ENCODE measurements at places on chromosomes 1 and 21.

- DNase-seq = no peak
These were observed 24.9 kb upstream of the PDXK start for GRCh38 chr21:43693981-43694380.

DNA sequence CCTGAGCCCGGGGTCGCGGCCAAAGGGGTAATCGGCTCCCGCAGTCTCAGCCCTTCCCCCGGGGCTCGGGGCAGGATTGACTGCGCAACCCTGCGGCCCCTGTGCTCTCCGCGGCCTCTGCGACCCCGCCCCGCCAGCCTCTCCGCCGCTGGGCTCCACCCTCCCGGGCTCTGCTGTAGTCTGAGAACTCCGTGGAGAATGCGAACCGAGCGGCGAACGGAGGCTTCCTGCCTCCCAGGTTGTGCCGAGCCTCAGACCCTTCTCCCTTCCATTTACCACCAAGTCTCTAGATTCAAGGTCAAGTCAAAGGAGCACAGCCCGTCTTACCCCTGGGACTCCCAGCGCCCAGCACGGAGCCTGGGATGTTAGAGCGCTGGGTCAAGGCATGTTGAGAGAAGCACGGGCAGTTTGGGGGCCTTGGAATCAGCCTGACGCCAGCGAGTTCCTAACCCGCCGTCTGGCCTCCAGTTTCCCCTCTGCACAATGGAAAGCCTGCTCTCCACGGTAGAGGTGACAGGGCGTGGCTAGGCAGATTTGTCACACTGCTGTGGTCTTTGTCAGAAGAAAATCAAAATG, 3.0 kb downstream of the ATP2B4 start:
- DNase-seq = no peak

GRCh38 chr1:204685236-204686006, at the start of gene LRRN2:
Gene LRRN2, minus strand, starts transcription at chr1:204685738. Its CDS starts 65,746 bp downstream, at chr1:204619992.
- no peak for DNase-seq

- peak; percentile 64 for DNase-seq
These were observed at the start of gene FMN2 for GRCh38 chr1:240091614-240092300. Gene FMN2, plus strand, starts transcription at chr1:240091883. Its CDS starts 227 bp downstream, at chr1:240092110.

DNA sequence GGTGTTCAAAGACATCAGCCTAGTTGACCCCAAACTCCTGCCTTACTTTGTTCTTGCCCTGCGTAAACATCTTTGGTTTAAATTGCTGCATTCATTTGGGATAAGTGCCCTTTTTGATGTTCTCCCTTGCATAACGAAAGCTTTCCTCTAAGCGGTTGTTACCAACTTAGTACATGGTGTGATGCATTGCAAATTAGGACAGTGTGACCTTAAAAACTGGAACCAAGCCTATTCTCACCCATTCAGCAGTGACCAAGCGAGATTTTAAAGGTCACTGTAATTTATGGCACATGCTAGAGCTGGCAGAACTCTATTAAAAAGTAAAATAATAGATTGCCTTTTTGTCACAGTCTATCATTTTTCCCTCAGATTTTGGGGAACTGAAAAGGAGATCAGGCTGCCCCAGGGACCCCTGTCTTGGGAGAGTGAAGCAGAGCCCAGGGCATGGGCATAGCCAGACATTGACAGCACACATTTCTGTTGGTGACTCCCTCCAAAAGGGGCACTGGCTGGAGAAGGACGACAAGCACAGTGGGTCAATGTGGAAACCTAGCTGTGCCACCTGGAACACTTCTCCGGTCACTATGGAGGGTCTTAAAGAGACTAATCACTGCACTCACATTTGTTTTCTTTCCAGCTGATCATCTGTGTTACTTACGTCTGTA, 63.9 kb downstream of the KCNK1 start:
- no peak for DNase-seq

- no peak for DNase-seq
These were observed 36.7 kb downstream of the PCBP3 start for GRCh38 chr21:45680215-45680614.

GRCh38 chr1:214550013-214550856, 1.2 kb downstream of the PTPN14 start:
- DNase-seq = no peak

DNA sequence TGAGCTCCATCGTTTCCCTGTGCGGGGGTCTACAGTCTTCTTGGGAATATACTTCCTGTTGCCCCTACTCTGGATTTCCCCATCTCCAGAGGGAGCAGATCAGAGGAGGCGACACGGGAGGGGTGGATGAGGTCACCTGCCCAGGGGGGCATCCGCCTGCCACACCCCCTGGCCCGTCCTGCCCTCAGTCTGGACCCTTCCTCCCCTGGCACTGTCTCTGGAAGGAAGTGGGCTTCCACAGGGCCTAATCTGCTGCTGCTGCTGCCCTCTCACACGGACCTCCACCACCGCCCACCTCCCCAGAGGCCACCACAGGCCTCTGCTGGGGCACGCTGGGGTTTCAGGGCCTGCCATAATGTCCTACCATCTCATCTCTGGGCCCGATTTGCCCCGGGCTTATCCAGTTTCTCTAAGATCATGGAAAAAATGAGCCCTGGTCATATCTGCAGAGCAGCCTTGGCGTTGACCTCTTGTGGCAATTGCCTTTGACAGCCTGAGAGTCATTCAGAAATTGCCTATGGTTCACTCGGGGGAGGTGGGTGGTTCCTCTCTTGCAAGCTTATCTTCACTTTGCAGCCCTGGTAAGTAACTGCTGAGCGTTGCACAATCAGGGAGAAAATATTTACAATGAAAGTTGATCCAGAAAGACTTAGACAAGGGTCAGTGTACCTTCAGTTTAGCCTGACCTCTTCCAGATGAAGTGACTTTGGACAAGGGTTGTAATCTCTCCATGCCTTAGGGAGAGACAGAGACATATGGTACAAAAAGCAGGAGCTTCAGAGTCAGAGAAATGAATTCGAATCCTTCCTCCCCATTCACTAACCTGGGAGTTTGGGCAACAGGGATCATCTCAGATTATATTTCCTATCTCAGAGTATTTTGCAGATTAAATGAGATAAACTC, 252.4 kb downstream of the TOMM20 start:
- DNase-seq = no peak

DNA sequence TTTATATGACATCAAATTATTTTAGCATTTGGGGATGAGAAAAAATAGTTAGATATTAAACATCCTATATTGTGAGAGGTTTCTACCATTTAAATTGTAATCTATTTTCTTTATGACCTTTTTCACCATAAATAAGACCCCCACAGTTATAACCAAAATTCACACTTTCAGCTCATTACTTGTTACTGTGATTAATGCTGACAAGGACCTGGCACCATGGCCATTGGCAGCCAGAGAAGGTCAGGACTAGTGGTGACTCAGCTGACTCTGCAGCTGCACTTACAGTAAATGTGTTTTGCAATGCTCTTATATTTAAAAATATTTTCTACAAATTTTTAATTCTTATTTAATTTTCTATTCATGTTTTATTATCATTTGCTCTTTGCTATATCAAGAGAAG, 133.3 kb upstream of the C1orf105 start:
- DNase-seq = no peak

GRCh38 chr1:78471890-78472620, 18.7 kb upstream of the PTGFR start:
- DNase-seq = no peak

DNA sequence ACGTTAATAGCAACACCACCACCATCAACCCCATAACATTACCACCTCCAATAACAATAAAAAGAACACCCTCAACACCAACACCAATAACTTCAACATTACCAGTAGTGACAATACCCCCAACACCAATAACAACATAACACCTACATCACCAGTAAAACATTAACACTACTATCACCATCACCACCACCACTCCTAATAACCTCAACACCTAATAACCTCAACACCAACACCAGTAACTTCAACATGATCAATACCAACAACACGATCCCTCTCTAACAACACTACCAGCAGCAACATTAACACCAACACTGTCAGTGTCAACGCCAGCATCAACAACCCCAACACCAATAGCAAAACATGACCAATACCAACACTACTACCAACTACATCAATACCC, 57.2 kb downstream of the TAS1R2 start:
- no peak for DNase-seq

DNA sequence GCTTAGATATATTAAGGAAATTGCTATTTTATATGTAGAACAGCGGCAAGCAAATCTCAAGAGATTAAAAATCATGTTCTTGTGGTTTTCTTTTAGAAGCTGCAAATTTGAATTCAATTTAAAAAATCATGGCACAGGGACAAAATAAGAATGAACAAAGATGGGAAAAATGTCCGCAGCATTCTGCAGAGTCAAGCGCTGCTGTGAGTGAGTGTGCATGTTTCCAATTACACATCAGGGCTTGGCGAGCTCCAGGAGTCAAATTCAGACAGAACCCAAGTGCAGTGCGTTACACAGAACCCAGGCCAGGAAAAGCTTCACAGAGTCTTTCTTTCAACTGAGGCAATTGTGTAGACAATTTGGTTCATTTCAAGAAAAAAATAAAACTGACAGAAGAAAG, 33.3 kb upstream of the ERG start:
- DNase-seq = no peak

- DNase-seq = no peak
These were observed 8.6 kb downstream of the ACOT7 start for GRCh38 chr1:6384962-6385361.

DNA sequence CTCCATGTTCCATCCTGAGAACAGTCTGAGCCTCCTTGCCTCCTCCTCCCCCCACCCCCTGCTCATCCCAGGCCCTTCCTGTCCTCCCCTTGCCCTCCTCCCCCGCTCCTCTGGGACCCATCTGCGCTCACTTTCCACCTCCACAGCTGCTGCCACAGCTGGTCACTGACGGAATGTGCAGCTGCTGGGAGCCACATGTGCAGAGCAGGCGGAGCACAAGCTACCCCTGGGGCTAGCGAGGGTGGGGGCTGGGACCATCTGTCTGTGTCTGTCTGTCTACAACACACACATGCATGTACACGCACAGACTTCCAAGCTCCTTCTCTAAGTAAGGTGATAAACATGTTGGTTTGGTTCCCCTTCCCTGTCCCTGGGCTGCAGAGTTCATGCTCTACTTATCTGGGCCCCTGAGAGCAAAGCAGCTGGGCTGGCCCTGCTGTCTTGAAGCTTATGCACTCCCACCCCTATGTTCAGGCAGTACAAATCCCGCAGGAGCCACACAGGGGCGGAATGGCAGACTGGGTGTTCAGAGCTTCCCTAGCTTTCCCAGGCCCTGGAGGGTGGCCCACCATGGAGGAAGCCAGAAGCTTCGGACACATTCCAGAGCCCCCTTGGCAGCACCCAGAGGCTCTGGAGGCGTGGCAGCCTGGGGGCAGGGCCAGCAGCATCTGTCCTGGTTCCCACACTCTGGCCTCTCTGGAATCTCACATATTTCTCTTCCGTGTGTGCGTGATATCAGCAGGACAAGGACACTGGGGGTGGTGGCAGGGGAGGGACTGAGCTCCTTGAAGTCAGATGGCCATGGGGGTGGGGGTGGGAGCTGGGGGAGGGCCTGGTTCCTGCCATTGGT, 7.0 kb upstream of the HEYL start:
- DNase-seq = peak; percentile 70
